ENCODE measurements at places on chromosomes 13 and 19.
A peak's percentile ranks its signal among the peaks of the same experiment; 100 is the strongest.

- DNase-seq: no peak
Observed at GRCh38 chr19:15296841-15297415, 35.4 kb downstream of the BRD4 start.

DNA sequence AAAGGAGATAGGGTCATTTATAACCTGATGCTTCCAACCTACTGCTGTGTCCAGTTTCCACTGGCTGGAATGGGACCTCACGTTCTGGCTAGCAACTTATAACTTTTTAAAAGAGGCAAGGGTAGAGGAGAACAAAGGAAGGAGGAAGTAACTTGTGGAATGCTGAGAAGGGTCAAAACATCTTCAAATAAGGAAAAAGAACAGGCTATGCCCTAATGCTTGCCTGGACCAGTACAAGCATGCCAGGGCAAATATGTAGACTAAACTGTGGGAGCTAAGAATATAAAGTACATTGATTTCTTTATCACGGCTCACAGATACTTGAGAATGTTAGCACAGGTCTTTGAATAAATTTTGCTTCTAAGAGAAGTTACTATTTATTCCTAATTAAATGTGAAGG, 1.5 kb upstream of the ZNF561 start:
- no peak for DNase-seq

DNA sequence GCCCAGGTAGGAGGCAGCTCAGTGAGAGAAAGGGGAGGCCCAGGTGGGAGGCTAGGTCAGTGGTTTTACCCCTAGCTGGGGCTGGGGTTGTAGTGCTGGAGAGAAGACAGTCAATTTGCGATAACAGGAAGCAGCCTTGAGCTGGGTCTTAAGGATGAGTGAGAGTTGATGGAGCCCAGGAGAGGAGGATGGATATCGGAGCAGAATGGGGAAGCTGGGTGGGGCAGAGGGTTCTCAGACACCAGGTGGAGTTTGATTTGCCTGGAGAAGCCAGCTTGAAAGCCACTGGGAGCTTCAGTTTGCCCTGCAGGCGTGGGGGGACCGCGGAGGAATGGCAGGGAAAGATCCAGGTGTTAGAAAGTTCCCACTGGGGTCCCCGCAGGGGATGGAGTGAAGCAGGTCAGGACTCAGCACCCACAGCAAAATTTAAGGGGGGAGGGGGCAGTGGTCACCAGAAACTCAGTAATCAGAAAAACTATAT, 836 bp upstream of the CDC42EP5 start:
- DNase-seq: no peak

- DNase-seq: no peak
Observed at GRCh38 chr13:76833441-76833954, 52.7 kb downstream of the KCTD12 start.

GRCh38 chr19:36573020-36573894, at the start of gene ZNF529:
Gene ZNF529, minus strand, starts transcription at chr19:36573292. Its CDS starts 946 bp downstream, at chr19:36572346.
- peak; percentile 89 for DNase-seq

GRCh38 chr13:97559981-97560380, 126.0 kb downstream of the RAP2A start:
- DNase-seq: no peak

DNA sequence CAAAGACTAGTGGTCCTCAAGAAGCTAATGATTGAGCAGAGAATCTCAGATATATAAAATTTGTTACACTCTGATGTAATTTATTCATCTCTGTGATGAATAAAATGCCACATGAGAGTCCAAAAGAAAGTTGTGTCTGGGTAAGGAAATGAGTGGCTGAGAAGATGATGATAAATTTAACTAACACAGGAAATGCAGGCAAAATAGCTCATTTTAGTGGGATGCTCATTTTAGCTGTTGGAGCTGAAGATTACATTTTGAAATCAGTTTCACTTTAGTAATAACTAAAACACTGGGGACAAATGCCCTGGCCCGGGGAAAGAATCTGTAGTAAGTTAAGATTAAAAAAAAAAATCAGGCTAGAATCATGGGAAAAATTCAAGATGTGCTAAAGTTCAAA, 35.2 kb downstream of the SPRY2 start:
- DNase-seq: no peak

DNA sequence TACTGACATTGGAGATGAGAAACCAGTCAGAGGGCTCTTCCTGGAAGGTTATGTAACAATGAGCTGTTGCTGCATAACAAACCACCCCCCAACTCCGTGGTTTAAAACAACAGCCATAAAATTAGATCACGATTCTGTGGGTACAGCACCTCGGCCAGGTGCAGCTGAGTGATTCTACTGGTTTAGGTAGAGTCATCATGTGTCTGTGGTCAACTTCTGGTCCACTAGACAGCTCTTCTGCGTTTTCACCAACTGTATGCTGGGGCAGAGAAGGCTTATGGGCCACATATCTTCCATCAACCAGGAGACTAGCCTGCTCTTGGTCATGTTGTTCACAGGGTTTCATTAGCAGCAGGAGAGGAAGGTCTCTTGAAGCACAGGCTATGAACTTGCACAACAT, 585.5 kb downstream of the KCTD12 start:
- no peak for DNase-seq

- peak; percentile 84 for DNase-seq
Observed at GRCh38 chr13:113029487-113030258, 60.7 kb downstream of the MCF2L start.

DNA sequence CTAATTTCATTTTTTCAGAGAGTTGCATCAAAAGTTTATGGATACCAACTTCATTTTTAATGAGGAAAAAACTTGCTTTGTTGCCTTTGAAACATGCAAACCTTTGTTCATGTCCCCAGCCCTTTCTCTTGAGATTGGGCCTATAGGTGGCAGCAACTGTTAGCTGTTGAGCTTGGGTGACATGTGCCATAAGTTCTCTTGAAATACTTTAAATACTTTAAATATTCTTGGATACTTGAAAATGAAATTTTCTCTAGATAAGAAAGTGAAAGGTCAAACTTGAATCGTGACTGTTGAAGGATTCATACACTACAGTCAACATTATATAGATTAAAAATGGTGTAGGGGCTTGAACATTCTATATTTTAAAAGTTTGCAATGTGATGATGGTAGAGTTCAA, 294.9 kb downstream of the NDFIP2 start:
- no peak for DNase-seq

- no peak for DNase-seq
Observed at GRCh38 chr13:114199954-114200353, 20.9 kb downstream of the CFAP97D2 start.

GRCh38 chr19:6518145-6518911, 12.5 kb upstream of the TNFSF9 start:
- peak; percentile 45 for DNase-seq

DNA sequence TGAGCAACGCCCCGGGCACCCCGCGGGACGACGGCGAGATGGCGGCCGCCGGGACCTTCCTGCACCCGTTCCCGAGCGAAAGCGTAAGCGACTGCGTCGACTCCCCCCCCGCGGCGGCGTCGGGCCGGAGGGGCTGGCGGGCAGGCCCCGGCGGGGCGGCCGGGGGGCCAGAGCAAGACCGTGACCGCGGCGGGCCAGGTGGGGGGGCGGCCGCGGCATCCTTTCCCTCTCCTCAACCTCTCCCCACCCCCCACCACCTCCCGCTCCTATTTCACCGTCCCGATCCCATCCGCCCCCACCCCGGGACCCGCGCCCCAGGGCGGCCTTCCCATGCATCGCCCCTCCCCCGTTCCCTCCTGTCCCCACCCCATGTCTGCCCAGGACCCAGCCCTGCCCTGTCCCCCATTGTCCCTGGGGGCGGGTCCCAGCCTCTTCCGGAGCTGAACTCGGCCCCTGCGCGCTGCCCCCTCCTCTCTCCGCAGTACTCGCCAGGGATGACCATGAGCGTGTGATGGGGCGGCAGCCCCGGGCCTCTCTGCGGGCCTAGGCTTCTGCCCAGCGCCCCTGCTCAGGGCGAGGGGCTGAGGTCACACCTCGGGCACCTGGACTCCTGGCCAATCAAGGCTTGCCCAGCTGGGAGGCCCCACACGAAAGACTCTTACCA, 4.1 kb downstream of the ISYNA1 start:
- no peak for DNase-seq

DNA sequence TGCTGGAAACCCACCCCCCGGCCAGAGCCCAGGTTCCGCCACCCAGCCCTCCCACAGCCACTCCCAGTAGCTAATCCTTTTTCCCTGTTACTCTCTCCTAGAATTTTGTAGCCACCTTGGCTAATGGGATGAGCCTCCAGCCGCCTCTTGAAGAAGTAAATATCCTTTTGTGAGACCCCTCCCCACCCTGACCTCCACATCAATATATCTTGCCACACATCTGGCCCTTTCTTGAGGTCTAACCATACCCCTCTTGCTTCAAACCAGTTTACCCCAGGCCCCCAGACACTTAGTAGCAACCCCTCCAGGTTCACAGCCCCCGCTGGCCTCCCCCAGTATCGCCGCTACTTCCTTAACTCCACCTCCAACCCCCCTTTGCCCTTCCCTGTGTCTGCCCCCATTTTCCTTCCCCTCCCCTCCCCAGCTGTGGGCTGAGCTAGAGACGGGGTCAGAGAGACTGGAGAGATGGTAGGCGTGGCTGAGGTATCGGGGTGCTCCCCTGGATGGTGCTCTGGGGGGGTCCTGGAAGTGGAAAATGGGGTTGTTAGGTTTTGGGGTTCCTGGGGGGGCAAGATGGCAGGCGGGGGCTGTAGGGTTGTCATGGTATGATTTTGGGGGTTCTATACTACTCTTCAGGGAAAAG, 2.8 kb downstream of the PRMT1 start:
- DNase-seq: no peak

DNA sequence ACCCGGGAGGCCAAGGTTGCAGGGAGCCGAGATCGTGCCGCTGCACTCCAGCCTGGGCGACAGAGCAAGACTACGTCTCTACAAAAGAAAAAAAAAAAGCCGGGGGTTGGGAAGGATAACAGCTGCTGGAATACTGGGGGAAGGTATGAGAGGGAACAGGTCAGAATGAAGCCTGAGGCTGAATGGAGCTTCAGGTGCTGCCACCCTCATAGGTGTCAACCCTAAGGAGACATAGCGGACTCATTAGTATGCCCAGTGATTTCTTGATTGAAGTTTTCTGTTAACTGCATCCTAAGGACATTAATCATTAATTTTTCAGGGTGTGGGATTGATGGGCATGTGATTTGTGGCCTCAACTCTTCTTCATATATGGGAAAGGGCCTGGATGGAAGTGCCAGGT, 6.0 kb downstream of the SMARCA4 start:
- no peak for DNase-seq

DNA sequence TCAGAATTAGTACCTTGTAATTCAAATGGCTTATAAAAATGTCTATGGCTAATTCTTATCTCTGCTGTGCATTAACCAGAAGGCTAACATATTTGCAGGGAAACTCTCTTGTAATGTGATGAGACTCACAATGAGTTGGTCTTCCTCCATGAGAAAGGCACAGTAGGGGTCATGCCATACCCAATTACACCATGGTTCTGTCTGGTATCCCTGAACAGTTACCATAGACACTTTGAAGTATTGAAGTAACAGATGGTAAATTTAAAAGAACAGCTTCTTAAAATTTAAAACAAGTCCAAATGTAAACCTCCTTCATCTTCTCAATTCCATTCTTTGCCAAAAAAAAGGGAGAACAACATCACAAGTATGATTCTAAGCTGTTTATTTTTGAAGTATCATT, 22.6 kb upstream of the SLAIN1 start:
- DNase-seq: no peak

DNA sequence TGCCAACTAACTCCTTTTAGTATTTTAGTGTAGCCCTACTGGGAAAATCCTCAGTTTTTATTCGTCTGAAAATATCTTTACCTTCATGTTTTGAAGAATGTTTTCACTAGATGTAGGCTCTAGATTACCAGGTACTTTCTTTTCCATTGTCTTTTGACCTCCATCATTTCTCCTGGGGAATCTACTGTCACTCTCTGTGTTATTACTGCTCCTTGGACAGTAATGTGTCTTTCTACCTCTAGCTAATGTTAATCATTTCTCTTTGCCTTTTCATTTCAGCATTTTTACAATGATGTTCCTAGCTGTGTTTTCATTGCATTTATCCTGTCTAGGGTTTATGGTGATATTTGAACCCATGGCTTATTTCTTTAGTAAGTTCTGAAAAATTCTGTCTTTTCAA, 61.9 kb downstream of the SPACA7 start:
- no peak for DNase-seq

- DNase-seq: peak; percentile 77
Observed at GRCh38 chr19:42290523-42291434, 11.2 kb upstream of the PRR19 start.

DNA sequence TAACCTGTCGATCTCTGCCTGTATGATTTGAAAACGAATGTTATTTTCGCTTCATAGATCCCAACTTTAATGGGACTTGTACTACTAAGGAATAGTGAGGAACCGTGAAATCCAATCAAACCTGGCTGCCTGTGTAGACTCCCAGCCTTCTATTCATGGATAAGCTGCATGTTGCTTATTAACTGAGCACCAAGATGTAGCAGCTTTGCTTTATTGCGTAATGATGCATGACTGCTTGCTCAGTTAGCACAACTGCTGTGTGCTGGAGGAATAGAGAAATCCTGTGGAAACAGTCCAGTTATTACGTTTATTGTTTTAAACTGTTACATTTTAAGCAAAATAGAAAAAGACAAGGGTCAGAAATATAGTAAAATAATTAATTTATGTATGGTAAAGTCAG, 108.2 kb downstream of the SHISA2 start:
- DNase-seq: no peak

DNA sequence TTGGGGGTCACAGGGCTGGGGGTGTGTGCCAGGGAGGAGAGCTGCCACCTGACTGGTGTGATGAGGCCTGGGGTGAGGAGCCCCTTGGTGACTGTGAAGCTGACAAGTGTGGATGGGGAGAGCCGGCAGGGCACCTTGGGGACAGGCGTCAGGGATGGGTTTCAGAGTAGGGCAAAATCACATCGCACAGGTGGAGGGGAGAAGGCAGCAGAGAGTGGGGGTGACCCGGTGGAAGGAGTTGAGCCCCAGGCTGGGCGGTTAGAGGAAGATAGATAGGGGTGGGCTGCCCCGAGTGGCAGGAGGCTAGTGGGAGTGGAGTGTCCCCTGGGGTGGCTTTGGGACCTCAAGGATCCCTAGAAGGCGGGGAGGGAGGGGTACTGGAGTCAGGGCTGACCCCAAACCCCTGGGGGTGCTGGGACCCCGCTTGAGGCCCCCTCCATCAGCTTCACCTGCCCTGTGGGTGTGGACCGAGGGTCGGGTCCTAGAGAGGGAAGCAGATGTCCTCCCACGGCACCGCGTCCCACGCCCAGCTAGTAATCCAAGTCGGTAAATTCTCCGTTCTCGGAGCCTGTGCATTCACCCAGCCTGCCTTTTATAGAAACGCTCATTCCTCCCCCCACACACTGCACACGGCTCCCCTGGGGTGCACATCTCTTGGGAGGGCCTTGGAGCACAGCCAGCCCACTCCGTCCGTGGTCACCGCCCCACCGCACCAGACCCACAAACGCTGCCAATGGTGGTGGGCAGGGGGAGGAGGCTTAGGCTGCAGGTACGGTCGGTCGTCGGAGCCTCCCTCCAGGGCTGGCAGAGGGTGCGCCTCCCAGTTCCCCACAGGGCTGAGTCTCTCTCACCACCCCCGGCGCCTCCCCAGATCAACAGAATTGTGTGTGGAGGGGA, 2.4 kb downstream of the CTXN1 start:
- DNase-seq: no peak

GRCh38 chr19:46520616-46521015, 24.9 kb upstream of the PNMA8B start:
- no peak for DNase-seq

Measured in stimulated activated CD8-positive, alpha-beta memory T cell treated with anti-CD3 and anti-CD28 coated beads, Interleukin-4, amount 100 ng/mL, for 48 hours (primary cell).